ENCODE measurements at places on chromosomes 6 and 20. TPM values are rescaled to one million over a fixed set of nuclear protein-coding genes. Genes with fewer than 3 reads are reported as not detected.

DNA sequence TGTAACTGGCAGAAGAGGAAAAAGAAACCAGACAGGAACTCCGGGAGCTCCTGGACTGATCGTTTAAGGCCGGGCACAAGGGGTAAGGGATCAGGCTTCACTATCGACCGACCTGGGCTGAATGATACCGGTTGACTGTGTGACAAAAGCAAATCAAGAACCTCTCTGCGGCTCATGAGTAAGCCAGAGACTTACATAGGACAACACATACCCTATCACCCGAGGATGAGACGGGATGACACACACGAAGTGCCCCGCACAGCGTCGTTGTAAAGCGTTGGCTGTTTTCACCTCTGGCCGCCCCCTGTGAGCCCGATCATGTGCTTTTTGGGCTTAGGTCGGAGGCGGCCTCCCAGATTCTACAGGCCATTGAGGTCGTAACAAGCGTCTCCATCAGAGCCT, 695 bp upstream of the TGIF2 start:
- H3K27me3 ChIP-seq = no peaks in the 10 kb centered on the region
- no peaks in the 10 kb centered on the region for H3K36me3 ChIP-seq
- H3K4me1 ChIP-seq = peaks cover 20% of the 10 kb centered on the region
- DNase-seq = no peak
- H3K27ac ChIP-seq = peak overlapping the region; percentile 99

GRCh38 chr6:129140526-129140925, 257.6 kb downstream of the LAMA2 start:
- peak overlapping the region; percentile 64 for H3K27ac ChIP-seq
- H3K4me3 ChIP-seq = no peak overlapping the region
- H3K27me3 ChIP-seq = no peaks in the 10 kb centered on the region
- H3K36me3 ChIP-seq = no peaks in the 10 kb centered on the region
- H3K4me1 ChIP-seq = peaks cover 26% of the 10 kb centered on the region

- H3K4me3 ChIP-seq = no peak overlapping the region
- H3K4me1 ChIP-seq = no peaks in the 10 kb centered on the region
- H3K27ac ChIP-seq = no peak overlapping the region
Measured at GRCh38 chr6:31249184-31249583, 22.7 kb downstream of the HLA-C start.

GRCh38 chr20:46801003-46801702, 91.7 kb downstream of the SLC2A10 start:
- H3K27ac ChIP-seq = no peak overlapping the region
- no peaks in the 10 kb centered on the region for H3K36me3 ChIP-seq
- H3K4me1 ChIP-seq = no peaks in the 10 kb centered on the region
- no peak for DNase-seq
- H3K4me3 ChIP-seq = no peak overlapping the region
- no peaks in the 10 kb centered on the region for H3K27me3 ChIP-seq

Gene PBOV1
- total RNA-seq = not detected

Gene TP53TG5
- not detected for total RNA-seq

Gene CCDC167
- 32.9 TPM for total RNA-seq

- peak overlapping the region; percentile 97 for H3K4me3 ChIP-seq
- H3K4me1 ChIP-seq = no peaks in the 10 kb centered on the region
- no peaks in the 10 kb centered on the region for H3K36me3 ChIP-seq
- DNase-seq = no peak
- H3K27me3 ChIP-seq = no peaks in the 10 kb centered on the region
Measured at GRCh38 chr6:116278854-116279231, 887 bp downstream of the TSPYL1 start.

DNA sequence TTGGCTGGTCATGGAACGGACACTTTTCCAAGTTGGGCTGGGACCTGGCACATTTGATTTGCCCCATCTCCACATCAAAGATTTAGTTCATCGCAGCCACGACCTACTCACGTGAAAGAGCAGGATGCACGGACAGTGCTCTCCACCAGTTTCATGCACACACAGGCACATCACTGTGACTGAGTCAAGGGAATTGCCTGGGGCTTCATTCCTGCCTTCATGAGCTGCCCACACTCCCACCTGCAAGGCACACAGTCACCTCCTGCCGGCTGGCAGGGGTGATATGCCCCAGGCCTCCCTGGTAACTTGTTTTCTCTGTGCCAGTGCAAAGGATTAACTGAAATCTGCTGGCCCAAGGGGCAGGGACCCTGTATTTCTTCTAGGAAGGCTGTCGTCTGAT, 23.3 kb upstream of the CST1 start:
- no peak overlapping the region for H3K27ac ChIP-seq
- no peaks in the 10 kb centered on the region for H3K36me3 ChIP-seq
- no peaks in the 10 kb centered on the region for H3K4me1 ChIP-seq
- no peak for DNase-seq

Measured in tibial nerve (tissue), 4 donors.